ENCODE measurements at places on chromosomes 6 and 20.
A peak's percentile ranks its signal among the peaks of the same experiment; 100 is the strongest.

- no peak for DNase-seq
Measured at GRCh38 chr6:168164462-168165061, 85.5 kb upstream of the FRMD1 start.

DNA sequence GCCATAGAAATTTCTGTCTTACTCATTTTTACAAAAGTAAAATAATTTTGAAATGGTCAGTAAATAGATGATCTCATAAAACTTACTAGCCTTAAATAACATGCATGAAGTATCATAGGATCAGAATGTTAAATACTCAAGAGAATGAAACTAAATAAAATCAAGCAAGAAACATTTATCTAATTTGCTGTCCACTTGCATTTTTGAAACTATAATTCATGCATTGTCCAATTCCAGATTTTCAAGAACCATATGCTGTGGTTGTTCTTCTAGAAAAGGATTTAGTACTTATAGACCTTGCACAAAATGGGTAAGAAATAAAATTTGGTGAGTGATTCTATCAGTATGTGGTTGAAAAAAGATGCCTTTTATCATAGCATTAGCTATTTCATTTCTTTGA lies 107.0 kb downstream of the STXBP5 start:
- no peak for DNase-seq

GRCh38 chr6:38818691-38819090 lies 103.6 kb downstream of the DNAH8 start:
- no peak for DNase-seq

GRCh38 chr6:14476793-14477531 lies 359.4 kb downstream of the CD83 start:
- DNase-seq, result peak; percentile 92

DNA sequence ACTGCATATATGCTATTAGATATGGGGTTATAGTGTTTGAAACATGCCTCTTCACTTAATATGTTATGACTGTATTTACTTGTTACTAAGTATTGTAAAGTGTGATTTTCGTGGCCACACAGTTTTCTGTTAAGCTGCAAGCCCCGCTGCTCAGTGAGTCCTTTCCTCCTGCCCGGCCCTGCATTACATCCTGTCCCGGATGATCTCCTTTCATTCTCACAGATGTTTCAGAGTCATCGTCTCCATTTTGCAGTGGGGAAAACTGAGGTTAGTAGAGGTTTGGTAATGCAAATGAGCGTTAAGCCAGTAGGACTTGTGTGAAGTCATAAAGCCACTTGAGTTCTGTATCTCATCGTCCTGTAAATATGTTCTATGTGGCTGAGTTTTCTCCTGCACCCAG lies 155.5 kb downstream of the CFAP61 start:
- no peak for DNase-seq

- no peak for DNase-seq
Measured at GRCh38 chr6:75556240-75556639, 45.4 kb upstream of the SENP6 start.

GRCh38 chr6:100338090-100338489 lies 126.6 kb downstream of the SIM1 start:
- DNase-seq, result no peak

DNA sequence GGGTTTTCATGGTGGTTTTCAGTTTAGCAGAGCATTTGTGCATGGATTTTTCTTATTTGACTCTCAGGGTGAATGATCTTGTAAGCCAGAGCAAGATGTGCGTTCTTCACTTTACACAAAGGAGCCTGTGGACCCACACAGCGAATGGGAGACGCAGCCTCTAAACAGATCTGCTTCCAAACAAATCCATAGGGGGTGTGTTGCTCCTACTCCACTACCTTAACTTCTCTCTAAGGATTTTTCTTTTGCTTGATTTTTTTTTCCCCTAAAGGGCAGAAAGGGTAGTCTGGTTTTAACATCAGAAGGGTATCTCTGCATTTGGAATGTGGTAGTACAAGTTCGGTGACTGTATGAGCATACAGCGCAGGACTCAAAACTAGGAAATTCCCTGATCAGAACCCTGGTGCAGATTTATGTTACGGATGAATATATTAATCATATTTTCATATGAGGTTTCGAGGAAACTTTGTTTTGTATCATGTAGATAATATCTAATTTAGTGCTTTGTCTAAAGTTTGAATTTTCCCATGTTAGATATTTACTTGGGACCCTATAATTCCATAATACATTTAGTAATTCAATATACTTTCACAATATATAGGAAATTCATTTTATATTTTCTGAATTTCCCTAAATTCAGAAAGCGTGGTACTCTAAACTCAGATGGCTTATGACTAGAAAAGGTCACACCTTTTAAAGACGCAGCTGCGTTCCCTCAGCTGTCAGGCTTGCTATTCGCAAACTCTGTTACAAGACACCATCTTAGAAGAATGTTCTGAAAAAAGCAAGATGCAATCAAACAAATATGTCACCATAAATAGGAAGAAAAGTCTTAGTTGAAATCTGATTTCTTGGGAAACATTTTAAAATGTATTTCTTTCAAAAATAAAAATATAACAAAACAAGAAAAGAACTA lies 196.9 kb downstream of the TMEM242 start:
- no peak for DNase-seq

DNA sequence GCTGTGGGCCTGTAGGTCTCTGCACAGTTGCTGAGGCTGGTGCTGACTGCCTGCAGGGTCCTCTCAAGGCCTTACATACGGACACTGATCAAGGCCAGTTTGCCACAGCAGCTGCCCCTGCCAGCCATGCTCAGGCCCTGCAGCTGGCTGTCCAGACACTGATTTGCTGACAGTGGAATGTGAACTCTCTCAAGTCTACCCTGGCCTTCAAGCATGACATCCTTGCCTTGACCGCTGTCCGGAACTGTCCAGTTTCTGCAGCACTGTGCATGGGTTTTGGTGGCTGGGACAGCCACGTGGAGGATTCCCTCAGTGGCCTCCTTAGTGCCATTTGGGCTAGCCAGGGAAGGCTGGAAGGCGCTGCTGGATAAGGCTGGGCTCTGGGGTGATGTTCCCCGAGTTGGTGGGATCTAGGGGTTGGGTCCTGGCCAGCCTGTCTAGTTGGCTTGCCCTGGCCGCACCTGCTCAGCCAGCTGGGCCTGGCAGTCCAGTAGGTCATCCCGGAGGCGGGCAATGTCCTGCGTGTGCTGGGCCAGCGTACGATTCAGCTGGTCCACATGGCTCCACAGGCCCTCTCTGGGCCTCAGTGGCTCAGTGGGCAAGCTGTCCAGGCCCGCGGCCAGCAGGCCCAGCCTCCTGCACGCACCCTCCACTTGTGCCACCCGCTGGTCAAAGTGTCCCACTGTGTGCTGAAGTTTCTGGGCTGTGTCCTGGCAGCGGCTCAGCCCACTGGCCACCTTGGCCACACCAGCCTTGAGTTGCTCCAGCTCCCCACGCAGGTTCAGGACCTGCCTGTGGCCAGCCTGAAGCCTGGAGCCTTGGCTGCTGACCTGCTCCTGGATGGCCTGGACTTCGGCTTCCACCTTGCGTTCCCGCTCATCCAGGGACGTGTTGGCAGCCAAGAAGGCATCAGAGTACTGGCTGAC lies 5.5 kb downstream of the EMILIN3 start:
- DNase-seq, result no peak

DNA sequence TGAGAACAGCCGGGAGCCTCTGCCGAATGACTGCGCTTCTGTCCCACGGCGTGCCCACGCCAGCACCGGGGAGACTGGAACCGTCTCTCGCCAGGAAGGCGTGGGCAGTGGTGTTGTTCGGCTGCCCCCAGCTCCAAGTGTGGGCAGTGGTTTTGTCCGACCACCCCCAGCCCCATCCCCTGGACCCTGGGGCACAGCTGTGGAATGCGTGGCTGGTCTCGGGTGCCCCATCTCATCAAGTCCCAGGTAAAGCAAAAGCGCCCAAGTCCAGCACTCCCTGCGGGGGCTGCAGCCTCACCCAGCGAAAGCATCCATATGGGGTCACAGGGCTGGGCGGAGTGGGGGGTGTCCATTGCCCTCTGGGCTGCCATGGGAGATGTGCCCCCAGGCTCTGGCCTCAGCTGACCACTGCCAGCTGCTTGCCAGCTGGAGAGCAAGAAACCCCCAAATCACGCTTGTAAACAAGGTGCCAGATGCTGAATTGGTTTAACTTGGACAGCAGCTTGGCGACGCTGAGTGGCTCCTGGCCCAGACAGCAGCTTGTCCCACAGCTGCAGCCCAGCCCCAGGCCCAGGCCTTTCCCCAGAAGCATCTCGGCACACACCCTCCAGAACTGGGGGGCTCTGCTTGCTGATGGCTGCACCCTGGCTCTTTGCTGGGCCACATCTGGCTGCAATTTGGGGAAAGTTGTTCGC lies 4.5 kb downstream of the CABLES2 start:
- DNase-seq, result no peak

- DNase-seq, result no peak
Measured at GRCh38 chr20:48577557-48577956, 250.2 kb downstream of the PREX1 start.

- DNase-seq, result no peak
Measured at GRCh38 chr6:66153247-66153646, 446.2 kb upstream of the EYS start.

DNA sequence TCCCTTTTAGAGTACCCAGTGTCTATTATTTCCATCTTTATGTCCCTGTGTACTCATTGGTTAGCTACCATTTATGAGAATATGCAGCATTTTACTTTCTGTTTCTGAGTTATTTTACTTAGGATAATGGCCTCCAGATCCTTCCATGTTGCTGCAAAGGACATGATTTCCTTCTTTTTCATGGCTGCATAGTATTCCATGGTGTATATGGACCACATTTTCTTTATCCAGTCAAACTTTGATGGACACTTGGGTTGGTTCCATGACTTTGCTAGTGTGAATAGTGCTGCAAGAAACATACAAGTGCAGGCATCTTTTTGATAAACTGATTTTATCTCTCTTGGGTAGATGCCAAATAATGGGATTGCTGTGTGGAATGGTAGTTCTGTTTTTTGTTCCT lies 55.4 kb downstream of the ZBTB2 start:
- DNase-seq, result no peak

- no peak for DNase-seq
Measured at GRCh38 chr20:61219021-61219431, 33.0 kb upstream of the CDH4 start.

GRCh38 chr20:53920647-53921245 lies 149.6 kb downstream of the BCAS1 start:
- DNase-seq, result no peak

DNA sequence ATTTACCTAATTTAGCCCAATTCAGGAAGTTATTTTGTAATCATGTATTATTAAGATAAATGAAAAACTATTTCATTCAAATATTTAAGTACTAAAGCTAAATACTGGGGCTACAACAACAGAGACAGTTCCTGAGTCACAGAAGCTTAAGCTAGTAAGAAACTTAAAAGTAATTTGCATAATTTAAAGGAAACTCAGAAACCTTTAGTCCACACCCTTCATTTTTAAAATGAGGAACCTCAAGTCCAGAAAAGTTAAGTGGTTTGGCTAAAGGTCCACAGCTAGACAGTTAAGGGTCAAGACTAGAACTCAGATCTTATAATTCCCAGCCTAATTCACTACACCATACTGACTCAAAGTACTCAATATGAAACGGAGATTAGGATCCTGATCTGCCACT lies 7.2 kb downstream of the LMBRD1 start:
- DNase-seq, result no peak

DNA sequence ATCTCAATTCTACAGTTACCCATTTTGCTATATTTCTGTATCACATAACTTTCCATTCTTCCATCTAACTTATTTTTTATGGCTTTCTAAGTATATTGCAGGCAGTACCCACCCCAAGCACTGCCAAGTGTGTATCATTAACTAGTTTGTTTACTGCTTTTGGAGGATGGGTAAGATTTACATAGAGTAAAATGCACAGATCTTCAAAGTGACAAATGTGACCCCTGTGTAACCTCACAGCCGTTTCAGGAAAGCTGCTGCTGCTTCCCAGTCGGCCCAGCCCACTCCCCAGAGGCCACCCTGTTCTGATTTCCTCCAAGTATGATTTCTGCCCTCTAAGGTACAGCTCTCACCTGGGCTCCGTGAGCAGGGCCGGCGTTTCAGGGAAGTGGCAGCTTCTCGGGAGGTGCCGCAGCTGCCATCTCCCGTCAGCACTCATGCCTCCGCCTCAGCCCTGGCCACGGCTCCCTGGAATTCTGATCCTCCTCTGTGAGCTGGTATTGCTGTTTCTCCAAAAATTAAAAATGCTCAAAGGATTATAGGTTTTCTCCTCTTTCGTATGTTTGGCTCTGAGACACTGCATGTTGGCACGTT lies 15.0 kb upstream of the MAP1LC3A start:
- peak; percentile 88 for DNase-seq

- no peak for DNase-seq
Measured at GRCh38 chr20:48787861-48788375, 39.9 kb downstream of the PREX1 start.

- peak; percentile 74 for DNase-seq
Measured at GRCh38 chr20:16599257-16599656, 26.0 kb upstream of the KIF16B start.

GRCh38 chr20:8646033-8646441 lies 422.9 kb upstream of the PLCB4 start:
- peak; percentile 96 for DNase-seq

DNA sequence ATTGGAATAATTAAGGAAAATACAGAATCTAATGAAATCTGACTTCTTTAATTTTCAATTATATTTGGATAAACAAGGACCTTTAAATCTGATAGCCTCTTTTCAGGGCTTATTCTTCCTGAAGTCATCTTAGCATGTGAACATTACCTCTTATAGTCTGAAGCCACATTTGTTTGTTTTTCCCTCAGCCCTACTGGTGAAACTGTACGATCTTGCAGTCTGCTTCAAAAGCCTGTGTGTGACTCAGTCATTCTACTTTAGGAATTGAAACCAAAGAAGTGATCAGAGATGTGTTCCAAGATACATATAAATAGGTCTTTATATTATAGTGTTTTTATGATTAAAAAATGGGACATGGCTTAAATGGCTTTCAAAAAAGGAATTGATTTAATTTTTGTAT lies 67.5 kb downstream of the MACROD2 start:
- no peak for DNase-seq

DNA sequence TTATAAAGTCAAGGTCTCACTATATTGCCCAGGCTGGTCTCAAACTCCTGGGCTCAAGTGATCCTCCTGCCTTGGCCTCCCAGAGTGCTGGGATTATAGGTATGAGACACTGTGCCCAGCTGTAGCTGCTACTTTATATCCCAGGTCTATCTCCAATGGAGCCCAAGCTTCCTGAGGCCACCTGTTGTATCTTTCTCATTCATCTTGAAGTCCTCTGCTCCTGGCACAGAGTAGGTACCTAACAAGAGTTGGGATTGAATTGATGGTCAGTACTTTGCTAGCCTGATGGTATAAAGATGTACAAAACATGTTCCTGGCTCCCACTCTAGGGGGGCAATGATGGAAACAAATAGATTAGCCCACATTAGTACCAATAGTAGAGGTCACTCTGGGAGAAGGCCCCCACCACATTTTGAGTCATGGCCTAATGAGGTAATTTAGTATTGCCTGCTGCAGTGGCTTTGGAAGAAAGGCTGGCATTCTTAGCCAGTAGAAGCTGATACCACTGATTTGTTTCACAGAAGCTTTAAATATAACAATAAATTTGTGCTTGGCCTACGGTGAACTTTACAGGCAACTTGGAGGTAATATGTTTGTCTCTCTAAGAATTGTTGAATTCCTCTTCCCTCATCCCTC lies 5.4 kb downstream of the PTPN1 start:
- no peak for DNase-seq

- DNase-seq, result no peak
Measured at GRCh38 chr6:112946051-112946450, 598.9 kb downstream of the RFPL4B start.
